ENCODE measurements at places on chromosomes 5 and 9. TPM values are rescaled to one million over a fixed set of nuclear protein-coding genes. Genes with fewer than 3 reads are reported as not detected.

DNA sequence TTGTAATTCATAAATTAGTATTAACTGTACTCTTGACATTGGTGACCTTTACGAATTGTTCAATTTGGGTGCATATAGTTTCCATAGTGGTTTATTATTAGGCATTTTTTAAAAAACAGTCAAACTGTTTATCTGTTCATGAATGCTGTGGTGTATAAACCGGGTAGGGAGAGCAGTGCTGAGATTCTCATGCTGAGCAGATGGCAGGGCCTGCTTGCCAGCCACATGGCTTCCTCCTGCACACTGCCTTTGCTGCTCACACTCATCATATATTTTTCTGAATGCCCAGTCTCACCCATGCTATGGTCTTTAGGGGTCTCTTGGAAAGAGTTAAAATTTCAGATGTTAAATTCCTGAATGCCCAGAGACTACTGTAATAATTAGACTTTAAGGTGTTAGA lies 40.8 kb downstream of the NNT start:
- H3K4me3 ChIP-seq = no peak overlapping the region
- peaks cover 5% of the 10 kb centered on the region for H3K36me3 ChIP-seq
- H3K27ac ChIP-seq = no peak overlapping the region
- no peaks in the 10 kb centered on the region for H3K27me3 ChIP-seq
- no peak for DNase-seq

DNA sequence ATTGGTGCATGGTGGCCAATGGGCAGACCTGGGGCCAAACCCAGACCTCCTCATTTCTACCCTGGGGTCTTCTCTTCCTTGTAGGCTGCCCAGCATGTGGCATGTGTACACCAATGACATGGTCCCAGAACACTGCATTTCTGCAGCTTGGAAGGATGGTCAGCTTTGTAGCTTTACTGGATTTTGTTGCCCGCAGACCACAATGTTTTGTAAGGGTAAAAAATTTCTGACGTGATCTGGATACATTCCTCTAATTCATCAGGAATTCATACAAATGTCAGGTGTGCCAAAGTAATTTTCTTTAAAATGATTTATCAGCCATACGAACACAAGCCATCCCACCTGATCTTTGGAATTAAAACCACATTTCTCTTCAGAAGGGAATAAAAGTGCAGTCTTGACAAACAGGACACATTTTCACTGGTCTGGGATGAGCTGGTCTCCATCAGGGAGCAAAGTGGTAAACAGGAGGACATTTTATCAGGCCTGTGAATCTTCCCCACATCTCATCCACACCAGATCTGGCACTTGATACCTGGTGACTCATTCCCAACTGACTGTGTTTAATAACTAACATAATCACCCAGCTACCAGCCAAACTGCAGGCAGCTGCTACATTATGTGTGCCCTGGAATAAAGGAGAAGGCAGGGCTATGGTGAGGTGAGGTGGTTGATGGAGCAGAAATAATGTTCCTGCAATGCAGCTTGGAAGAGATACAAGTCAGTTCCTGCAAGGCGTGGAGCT lies 103.9 kb downstream of the SPOCK1 start:
- no peaks in the 10 kb centered on the region for H3K4me1 ChIP-seq
- H3K27me3 ChIP-seq = no peaks in the 10 kb centered on the region
- H3K27ac ChIP-seq = no peak overlapping the region
- H3K36me3 ChIP-seq = no peaks in the 10 kb centered on the region

DNA sequence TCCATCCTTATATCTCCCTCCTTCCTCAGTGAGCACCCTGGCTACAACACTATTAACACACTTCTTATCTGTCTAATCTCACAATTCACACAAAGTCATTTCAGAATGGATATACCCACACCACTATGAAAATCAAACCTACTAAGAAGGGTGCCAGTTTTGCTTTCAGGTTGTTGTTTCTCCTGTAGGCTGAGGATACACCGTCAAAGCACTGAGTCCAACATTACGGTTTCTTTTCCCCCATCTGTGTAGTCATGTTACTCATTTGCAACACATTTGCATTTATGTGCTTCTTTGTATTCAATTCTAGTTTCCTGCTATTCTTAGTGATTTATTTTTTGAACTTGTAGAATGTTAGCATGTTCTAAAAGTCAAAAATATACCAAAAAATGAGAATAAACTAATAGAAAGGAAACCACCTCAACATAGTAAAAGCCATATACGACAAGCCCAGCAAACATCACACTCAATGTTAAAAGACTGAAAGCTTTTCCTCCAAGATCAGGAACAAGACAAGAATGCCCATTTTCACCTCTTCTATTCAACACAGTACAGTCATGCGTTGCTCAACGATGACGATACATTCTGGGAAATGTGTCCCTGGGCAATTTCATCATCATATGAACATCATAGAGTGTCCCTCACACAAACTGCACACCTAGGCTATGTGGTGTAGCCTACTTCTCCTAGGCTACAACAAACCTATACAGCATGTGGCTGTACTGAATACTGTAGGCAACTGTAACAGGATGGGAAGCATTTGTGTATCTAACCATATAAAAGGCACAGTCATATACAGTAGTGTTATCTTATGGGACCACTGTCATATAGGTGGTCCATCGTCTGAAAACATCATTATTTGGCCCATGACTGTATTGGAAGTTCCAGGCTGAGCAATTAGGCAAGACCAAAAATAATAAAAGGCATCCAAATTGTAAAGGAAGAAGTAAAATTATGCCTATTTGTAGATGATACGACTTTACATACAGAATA lies 6.3 kb downstream of the ROR2 start:
- H3K4me1 ChIP-seq = no peaks in the 10 kb centered on the region
- no peaks in the 10 kb centered on the region for H3K27me3 ChIP-seq
- no peaks in the 10 kb centered on the region for H3K36me3 ChIP-seq
- no peak for DNase-seq

GRCh38 chr5:130526708-130527107 lies 622.4 kb downstream of the CHSY3 start:
- DNase-seq = no peak
- no peaks in the 10 kb centered on the region for H3K4me1 ChIP-seq
- H3K27ac ChIP-seq = no peak overlapping the region
- no peaks in the 10 kb centered on the region for H3K27me3 ChIP-seq
- no peak overlapping the region for H3K4me3 ChIP-seq

GRCh38 chr5:139787568-139788293 lies 7.9 kb upstream of the PSD2 start:
- H3K4me3 ChIP-seq = peak overlapping the region; percentile 93
- H3K27ac ChIP-seq = peak overlapping the region; percentile 31
- no peaks in the 10 kb centered on the region for H3K36me3 ChIP-seq
- H3K4me1 ChIP-seq = peaks cover 10% of the 10 kb centered on the region
- peaks cover 15% of the 10 kb centered on the region for H3K27me3 ChIP-seq

ZNF346 gene
- 19.5 TPM for total RNA-seq

CCDC192 gene
- not detected for total RNA-seq
